ENCODE measurements at places on chromosomes 2 and 18.

DNA sequence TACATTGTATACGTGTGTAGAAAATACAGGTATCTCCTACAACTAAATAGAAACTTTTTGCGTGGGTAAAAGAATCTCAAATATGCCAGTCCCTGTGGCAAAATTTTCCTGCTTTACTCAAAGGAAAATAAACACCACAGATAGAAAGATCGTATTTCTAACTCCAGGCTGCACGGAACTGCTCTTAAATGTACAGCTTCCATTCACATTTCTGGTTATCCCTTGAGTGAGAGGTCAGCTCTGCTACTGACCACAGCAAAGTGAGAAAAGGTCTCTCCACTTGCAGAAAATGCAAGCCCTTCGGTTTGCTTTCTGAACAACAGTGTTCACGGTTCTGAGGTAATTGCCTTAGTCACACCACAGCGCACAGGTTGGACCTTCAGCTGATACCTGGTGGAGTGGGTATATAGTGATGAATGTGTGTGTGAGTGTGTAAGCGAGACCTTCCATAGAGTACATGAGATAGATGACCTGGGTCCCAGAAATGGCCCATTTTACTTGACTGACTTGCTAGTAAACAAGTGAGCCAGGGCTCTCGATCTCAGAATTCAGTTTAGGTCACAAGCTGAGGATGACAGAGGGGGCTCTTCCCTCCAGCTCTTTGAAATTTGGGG lies 52.1 kb downstream of the ALPK2 start:
- no peak for DNase-seq

GRCh38 chr2:224691563-224691962 lies 24.6 kb downstream of the CCDC195 start:
- no peak for DNase-seq

- DNase-seq: no peak
These were observed 76.9 kb upstream of the PAPOLG start for GRCh38 chr2:60679036-60679780.

GRCh38 chr2:163779970-163780597 lies 44.3 kb upstream of the FIGN start:
- DNase-seq: no peak

GRCh38 chr18:3099327-3099726 lies 86.4 kb upstream of the LPIN2 start:
- no peak for DNase-seq

DNA sequence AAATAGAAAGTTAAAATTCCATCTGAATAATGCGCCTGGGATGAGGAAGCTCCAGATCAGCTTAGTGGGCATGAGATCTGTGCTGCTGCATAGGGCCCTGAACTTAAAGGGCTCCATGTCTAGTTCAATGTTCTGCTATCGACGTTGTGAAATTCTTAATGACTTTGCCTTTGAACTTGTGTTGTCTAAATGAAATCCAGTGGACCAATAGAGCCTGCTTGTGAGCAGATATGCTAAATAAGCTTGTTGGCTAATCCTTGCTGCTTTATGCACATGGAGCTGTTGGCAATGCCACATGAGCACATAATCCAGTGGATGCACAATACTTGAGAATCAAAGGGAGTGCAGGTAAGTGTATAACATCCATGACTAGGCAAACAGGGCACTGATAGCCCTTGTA lies 228.6 kb downstream of the TNS1 start:
- DNase-seq: no peak

DNA sequence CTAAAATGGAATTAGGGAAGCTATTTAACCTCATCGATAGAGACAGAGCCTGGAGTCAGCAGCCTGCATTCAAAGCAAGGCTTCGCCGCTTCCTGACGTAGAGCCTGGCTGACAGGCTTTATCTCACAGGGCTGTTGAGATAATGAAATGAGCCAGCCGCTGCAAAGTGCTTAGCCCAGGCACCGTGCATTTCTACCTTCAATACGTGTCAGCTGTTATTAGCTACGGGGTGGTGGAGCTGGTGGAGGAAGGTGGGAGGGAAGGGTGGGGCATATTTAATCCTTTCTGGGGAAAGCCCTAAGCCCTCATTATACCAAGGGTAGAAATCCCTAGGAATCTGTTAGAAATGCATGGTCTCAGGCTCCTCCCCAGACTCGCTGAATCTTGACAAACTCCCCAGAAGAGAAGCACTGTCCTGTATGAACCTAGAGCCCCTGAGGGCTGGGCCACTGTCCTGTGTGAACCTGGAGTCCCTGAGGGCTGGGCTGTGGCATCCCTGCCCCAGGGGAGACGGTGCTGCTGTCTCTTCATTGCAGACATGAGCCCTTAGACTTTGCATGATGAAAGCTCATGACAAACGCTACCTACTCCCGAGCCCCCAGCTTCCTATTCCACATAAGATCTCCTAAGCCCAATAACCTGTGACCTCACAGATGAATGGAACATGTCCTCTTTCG lies 72.4 kb downstream of the ALPK2 start:
- DNase-seq: no peak

DNA sequence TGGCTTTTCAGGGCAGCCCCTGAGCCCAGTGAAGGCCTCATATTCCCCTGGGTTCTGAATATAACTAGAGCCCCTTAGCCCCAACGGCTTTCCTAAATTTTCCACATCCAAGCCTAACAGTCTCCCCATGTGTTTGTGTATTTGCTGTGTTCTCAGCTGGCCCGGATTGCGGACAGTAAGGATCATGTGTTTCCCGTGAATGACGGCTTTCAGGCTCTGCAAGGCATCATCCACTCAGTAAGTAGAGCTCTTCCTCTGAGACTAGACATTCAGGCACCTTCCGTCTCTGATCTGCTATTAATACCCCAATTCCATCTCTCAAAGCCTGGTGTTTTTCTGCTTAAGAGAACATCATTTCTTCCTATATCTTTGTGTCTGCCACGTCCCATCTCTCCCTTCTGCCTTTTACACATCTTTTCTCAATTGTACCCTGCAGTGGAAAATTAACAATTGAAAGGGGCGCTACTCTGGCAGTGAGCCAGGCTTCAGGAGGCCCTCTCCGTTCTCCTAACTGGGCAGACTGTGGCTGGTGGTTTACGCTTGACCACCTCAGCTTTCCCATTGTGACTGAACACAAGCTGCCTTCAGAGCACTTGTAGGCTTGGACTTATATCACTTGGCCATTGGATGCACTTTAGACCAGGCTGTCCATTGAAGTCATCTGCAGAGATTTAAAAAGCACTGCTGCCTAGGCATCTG lies 64.4 kb downstream of the ANTXR1 start:
- no peak for DNase-seq

All from activated CD4-positive, alpha-beta T cell treated with anti-CD3 and anti-CD28 coated beads, Interleukin-2, Interleukin-4, amounts not matched to agents 100 ng/mL and 50 ng/mL, durations not matched to agents 16 hours and 8 hours (primary cell).